ENCODE measurements at places on chromosomes 13 and 19. TPM values are rescaled to one million over a fixed set of nuclear protein-coding genes. Genes with fewer than 3 reads are reported as not detected.

DNA sequence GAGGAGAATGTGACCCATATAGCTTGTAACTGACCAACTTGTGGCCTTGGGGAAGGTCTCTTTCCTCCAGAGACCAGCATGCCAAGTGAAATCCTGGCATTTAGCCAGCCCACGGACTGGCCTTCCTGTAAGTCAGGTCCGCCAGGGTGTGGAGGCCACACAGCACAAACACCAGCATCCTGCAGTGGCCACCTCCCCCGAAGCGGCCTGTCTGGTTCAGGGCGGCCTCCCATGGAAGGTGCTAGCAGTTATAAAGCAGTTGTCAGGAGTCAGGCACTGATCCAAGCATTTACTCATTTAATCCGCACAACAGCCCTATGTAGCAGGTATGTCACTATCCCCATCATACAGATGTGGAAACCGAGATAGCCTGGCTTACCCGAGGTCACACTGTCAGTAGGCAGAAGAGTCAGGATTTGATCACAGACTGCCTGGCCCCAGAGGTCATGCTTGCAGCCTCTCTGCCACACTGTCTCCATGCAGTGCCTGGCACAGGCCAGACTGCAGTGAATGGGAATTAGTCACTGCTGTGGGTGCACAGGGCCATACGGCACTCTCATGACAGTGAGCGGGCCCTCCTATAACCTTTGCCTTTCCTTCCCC, 36.7 kb downstream of the CAPN12 start:
- peak; percentile 89 for DNase-seq

- DNase-seq = no peak
Measured at GRCh38 chr19:12949363-12950283, 4.0 kb downstream of the RAD23A start.

- no peak for DNase-seq
Measured at GRCh38 chr19:45640849-45641273, 1.7 kb upstream of the EML2 start.

GRCh38 chr19:48044561-48044960, 682 bp upstream of the CABP5 start:
- DNase-seq = no peak

GRCh38 chr19:903266-903797, 9.7 kb downstream of the R3HDM4 start:
- DNase-seq = no peak

DNA sequence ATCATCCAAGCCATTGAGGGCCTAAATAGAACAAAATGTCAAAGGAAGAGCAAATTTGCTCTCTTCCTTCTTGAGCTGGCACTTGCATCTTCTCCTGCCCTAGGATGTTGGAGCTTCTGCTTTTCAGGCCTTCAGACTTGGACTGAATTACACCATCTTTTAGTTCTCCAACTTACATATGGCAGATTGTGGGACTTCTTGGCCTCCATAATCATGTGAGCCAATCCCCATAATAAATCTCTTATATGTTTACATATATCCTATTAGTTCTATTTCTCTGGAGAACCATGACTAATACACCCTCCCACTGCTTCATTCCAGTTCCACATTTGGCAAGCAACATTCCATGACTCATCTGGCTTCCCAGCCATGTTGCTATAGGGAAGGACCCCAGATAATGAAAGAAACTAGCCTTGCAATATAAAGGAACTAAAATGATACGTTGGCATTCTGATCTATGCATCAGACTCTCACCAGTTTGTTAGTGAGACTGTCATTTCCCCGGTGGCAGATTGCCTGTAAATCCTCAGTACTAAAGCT, 11.0 kb upstream of the ACOD1 start:
- no peak for DNase-seq

GRCh38 chr13:83563499-83563898, 318.8 kb downstream of the SLITRK1 start:
- DNase-seq = no peak

DNA sequence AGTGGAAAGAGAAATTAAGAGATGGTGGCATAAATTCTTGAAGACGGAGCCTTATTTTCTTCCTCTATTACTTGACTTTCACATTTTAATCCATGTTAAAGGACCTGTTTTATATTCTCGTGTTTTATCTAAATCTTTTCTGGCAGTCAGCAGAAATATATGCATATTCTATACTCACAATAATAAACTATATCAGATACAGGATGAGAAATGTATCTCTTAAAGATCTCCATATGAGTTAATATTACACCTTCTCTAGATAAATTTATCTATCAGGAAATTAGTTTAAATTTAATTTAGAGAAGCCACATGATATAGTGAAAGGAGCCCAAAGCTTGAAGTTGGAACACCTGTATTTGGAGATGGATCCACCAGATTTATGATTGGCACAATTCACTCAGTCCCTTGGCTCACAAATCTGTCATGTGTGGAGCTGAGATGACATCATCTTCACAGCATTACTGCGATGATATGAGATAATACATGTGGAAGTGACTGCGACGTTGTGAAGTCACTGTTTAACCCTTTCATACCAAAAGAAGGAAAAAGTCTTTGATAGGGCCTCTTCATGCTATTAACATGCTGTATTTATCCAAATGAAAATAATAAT, 216.4 kb downstream of the FGF14 start:
- no peak for DNase-seq

GRCh38 chr13:114002009-114002544, 28.2 kb upstream of the C13orf46 start:
- no peak for DNase-seq

DNA sequence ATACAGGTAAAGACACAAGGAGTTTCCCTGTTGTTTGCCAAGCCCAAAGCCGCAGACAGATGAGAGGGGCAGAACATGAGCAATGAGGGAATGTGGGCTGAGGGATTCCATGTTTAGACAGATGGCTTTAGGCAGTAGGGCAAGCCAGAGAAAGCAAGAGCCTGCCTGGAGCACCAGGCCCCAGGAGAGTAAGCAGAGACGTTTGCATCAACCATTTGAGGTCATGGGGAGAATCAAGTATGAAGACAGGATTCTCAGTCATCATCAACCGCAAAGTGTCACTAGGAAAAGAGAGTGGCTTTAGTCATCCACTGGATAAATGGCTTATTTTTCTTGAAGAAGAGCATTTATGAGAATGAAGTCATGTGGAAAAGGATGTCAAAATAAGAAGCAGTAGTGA, 184.7 kb downstream of the COG6 start:
- DNase-seq = no peak

GRCh38 chr13:78876915-78877549, 218.1 kb upstream of the OBI1 start:
- DNase-seq = peak; percentile 68

GRCh38 chr19:2478756-2479555, 3.0 kb downstream of the GADD45B start:
- peak; percentile 91 for DNase-seq

The OR7A17 gene
- not detected for total RNA-seq

The PPM1N gene
- total RNA-seq = 0.59 TPM

The C1QTNF9B gene
- 0.48 TPM for total RNA-seq

Measured in cardiac septum (tissue), 1 donor.